ENCODE measurements at places on chromosomes 13 and 19.

GRCh38 chr13:113835461-113836270 is 28.2 kb downstream of the GAS6 start:
- no peak for DNase-seq

DNA sequence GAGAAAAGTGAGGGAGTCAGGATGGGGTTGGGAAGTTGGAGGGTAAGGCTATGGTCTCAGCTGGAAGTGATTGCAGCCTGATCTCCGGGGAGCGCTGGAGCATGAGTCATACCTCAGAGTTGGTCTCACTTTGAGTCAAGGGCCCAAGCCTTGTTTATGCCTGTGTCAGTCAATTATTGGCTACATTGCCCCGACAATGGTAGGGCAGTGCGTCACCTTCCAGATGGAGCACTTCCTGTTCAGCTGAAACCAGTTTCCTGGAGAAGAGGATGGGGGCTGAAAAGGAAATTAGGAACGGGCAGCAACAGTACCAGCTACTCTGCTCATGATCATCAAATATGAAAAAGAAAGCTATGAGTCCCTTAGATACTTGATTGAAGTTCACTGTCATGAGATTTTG is 60.4 kb downstream of the ADGRE1 start:
- peak; percentile 2 for DNase-seq

DNA sequence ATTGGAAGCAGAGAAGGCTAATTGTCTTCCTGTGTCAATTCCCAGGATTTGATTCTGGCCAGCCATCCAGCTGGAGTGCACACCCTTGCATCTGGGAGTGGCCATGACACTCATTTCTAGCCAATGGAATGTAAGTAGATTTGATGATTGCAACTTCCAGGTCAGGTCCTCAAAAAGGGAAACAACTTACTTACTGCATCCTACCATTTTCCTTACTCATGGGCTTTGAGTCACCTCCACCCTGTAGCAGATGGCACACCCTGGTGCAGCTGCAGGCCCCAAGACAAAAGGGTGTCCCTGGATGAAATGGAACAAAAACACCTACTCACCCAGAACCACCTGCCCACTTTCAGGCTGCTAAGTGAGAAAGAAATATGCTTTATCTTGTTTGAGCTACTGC is 27.3 kb upstream of the MPHOSPH8 start:
- DNase-seq: no peak

GRCh38 chr19:33678796-33679585 is 57.2 kb downstream of the CHST8 start:
- DNase-seq: no peak

GRCh38 chr19:49129238-49129583 is 9.9 kb downstream of the PPFIA3 start:
- DNase-seq: no peak

- DNase-seq: no peak
These were observed 3.1 kb downstream of the KLK14 start for GRCh38 chr19:51079481-51080110.

DNA sequence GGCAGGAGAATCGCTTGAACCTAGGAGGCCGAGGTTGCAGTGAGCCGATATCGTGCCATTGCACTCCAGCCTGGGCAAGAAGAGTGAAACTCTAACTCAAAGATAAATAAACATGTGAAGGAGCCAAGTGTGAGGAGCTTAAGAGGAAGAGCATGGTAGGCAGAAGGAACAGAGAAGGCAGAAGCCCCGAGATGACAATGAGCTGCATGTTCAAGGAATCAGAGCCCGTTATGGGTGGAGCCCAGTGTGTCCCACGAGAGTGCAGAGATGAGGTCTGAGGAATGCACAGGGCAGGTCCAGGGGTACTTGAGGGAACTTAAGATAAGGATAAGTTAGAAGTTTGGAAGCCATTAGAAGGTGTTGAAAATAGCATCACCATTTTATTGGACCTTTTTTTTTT is 716 bp downstream of the FPR2 start:
- no peak for DNase-seq

GRCh38 chr13:75514080-75514995 is 23.3 kb downstream of the COMMD6 start:
- peak; percentile 48 for DNase-seq

DNA sequence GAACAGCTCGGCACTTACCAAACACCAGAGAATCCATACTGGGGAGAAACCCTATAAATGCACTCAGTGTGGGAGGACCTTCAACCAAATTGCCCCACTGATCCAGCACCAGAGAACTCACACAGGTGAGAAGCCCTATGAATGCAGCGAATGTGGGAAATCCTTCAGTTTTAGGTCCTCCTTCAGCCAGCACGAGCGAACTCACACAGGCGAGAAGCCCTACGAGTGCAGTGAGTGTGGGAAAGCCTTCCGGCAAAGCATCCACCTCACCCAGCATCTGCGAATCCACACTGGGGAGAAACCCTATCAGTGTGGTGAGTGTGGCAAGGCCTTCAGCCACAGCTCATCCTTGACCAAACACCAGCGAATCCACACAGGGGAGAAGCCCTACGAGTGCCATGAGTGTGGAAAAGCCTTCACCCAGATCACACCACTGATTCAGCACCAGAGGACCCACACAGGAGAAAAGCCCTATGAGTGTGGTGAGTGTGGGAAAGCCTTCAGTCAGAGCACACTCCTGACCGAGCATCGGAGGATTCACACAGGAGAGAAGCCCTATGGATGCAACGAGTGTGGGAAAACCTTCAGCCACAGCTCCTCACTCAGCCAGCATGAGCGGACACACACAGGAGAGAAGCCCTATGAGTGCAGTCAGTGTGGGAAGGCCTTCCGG is 8.3 kb downstream of the ZNF135 start:
- no peak for DNase-seq

- DNase-seq: no peak
These were observed 46.9 kb downstream of the SIPA1L3 start for GRCh38 chr19:37953918-37954303.

DNA sequence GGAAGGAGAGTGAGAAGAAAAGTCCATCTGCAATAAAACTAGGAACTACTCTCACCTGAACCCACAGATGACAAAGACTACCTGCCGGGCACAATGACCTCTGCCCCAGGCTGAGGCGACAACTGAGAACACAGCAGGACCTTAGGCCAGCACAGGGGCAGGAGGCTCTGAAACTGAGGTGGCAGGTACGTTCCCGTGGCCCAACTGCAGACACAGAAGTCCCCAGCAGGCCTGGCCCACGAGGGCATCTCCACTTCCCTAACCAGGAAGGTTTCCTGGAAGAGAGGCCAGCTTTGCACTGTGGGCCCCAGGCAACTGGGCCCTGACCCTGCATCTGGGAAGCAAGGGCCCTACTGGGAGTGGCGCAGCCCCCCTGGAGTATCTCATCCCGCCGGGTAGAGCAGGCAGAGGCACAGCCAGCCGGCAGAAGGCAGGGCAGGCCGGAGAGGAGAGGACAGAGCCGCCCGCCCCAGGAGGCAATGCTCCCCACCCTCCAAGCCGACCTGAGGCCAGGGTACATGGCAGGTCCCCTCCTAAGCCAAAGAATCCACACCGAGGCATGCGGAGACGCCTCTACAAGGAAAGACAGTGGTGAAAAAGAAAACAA is 32.7 kb downstream of the STK24 start:
- no peak for DNase-seq

DNA sequence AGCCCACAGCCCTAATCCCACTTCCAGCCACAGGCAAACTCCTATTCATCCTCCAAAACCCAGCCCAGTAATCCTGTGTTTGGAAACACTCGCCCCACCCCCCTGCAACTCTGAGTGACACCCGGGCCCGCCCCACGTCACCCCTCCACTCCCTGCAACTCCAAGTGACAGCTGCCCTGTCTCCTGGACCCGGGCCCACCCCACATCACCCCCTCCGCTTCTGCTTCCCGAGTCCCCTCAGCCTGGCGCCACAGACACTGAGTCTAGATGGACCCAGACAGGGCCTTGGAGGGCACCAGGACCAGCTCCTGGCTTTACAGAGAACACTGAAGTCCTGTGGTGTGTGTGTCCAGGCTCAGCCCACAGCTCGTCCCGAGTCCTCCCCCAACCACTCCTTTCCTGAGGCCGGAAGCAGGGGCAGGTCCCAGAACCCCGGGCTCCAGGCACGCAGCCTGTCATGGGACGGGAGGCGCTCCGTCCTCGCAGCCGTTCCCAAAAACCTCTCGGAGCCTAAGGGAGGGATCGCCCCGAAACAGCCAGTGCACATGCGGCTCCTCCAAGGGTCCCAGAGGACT is 7.7 kb downstream of the REXO1 start:
- no peak for DNase-seq

- peak; percentile 83 for DNase-seq
These were observed 15.3 kb upstream of the GPR183 start for GRCh38 chr13:99322297-99323103.

GRCh38 chr13:107881362-107881761 is 334.0 kb downstream of the LIG4 start:
- no peak for DNase-seq

DNA sequence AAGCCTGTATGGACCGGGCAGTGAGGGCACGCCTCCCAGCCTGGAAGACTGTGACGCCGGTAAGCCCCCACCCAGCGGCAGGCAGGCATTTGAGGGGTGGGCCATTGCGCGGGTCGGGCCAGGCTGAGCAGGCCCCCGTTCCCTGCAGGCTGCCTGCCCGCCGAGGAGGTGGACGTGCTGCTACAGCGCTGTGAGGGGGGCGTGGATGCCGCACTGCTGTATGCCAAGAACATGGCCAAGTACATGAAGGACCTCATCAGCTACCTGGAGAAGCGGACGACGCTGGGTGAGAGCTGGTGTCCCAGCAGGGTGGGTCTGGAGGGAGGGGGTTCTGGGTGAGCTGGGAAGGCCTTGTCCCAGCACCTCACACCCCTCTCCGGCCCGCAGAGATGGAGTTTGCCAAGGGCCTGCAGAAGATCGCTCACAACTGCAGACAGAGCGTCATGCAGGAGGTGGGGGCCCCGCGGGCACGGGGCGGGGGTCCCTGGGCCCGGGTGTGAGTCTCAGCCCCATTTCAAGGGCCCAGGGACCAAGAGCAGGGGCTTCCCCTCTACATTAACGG is 7.1 kb downstream of the ARHGAP45 start:
- no peak for DNase-seq

GRCh38 chr13:36882829-36883390 is 37.1 kb downstream of the SMAD9 start:
- no peak for DNase-seq

DNA sequence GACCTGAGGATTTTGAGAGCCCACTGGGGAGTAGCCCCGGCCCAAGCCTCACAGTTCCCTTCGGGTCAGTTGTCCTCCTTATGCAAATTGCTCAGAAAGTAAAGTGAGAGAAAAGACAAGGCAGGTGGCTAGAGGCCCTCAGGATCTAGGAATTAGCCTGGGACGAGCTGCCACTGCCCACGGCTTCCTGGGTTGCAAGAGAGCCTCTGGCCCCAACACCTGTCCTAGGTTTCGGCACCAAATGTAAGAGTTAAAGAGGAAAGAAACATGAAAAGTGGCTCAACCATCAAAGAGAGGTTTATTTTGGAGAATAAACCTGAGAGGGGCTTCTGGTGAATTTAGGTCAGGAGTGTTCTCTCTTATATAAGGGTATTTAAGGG is 25.6 kb downstream of the TMEM255B start:
- DNase-seq: no peak

DNA sequence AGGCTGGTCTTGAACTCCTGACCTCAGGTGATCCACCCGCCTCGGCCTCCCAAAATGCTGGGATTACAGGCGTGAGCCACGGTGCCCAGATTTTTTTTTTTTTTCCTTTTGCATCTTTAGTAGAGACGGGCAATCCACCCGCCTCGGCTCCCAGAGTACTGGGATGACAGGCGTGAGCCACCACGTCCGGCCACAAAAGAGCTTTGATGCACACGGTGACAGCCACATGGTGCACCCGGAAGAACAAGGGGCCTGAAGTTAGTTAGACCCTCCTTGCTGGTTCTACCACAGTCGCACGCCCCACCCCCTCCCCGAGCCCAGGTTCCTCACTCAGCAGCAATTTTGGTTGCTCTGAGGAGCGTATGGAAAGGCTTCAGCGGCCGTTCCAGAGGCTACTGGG is 54.2 kb upstream of the USE1 start:
- no peak for DNase-seq

- DNase-seq: no peak
These were observed 59.5 kb downstream of the MYCBP2 start for GRCh38 chr13:77267362-77267761.

DNA sequence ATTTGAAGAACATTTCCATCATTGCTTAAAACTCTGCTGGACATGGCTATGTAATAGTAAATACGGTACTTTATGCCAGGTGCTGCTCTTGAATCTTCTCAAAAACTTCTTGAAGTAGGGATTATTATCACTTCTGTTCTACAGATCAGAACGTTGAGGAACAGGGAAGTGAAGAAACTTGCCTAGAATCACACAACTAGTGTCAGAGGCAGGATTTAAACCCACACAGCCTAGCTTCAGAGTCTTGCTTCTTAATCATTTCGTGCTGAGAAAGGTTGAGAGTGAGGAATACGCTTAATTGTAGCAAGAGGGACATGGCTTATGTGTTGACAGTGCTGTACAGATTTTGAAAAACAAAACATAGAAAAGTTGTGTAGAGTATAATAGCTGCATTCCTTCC is 13.5 kb downstream of the TM9SF2 start:
- no peak for DNase-seq

- DNase-seq: no peak
These were observed 10.3 kb downstream of the DYRK1B start for GRCh38 chr19:39823686-39824085.

DNA sequence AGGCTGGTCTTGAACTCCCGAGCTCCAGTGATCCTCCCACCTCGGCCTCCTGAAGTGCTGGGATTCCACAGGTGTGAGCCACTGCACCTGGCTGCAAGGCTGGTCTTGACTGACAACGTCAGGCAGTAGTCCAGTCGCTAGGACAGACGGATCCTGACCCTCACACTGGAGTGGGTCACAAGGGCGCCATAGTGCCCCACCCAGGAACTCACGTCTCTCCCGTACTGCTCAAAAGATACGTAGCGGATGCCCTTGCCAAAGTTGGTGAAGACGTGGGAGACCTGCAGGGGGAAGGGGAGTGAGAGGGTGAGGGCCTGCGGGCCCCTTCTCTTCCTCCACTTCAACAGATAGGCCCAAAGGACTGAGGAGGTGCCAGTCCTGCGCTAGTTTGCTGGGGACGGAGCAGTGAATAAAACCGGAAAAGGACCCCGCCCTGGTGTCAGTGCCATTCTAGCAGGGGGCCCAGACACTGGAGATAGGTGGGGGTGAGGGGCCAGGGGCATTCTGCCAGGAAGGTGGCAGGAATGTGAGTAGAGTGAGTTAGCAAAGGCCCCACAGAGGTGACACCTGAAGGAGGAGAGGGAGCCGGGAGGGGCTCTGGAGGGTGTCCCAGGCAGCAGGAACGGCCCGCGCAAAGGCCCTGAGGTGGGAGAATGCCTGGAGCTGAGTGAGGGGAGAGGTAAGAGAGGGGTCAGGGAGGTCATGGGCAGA is 11.9 kb downstream of the MRPS12 start:
- DNase-seq: no peak

DNA sequence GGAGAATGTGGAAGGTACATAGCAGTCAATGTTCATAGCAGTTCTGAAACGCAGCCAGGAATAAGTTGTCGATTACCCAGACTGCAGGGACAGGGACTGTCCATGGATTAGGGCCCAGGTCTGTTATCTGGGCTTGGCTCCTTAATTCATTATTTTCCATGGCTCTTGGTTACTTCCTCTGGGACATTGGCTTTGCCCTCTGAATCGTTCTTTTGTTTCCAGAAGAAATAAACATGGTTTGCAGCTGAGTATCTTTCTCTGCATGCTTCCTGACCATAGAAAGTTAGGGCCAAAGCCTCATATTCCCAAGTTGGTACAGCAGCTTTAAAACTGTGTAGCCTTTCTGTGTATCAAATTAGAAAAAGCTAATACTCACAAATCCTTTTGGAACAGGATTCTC is 121.7 kb upstream of the MAB21L1 start:
- no peak for DNase-seq
